Stimulated activated CD4-positive, alpha-beta T cell treated with anti-CD3 and anti-CD28 coated beads, Interleukin-2, amount 100 ng/mL, for 48 hours (primary cell): ENCODE measurements at places on chromosomes 2 and 18.

GRCh38 chr2:231854616-231855125 lies 68.4 kb downstream of the COPS7B start:
- no peak for DNase-seq

DNA sequence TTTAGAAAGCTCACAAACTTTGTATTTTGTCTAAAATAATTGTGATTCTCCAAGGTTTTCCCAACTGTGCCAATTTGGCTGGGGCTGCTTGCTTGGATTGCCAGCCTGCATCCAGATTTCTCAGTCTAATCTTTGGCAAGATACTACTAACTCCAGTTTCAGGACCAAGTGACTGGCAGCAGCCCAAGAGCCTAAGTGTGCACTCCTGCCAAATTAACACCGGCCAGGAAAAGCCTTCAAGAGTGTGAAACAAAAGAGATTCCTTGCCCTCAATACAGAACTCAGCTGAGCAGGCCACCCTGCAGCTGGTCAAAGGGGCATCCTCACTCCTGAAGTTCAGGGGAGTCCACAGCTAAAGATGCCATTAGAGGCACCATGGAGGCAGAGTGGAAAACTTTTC lies 589.0 kb upstream of the ACVR2A start:
- DNase-seq, result no peak

GRCh38 chr2:74691929-74692328 lies 37.9 kb downstream of the SEMA4F start:
- no peak for DNase-seq

GRCh38 chr2:104744537-104744936 lies 109.4 kb upstream of the POU3F3 start:
- DNase-seq, result no peak

GRCh38 chr18:41617647-41618046 lies 337.4 kb upstream of the PIK3C3 start:
- no peak for DNase-seq

DNA sequence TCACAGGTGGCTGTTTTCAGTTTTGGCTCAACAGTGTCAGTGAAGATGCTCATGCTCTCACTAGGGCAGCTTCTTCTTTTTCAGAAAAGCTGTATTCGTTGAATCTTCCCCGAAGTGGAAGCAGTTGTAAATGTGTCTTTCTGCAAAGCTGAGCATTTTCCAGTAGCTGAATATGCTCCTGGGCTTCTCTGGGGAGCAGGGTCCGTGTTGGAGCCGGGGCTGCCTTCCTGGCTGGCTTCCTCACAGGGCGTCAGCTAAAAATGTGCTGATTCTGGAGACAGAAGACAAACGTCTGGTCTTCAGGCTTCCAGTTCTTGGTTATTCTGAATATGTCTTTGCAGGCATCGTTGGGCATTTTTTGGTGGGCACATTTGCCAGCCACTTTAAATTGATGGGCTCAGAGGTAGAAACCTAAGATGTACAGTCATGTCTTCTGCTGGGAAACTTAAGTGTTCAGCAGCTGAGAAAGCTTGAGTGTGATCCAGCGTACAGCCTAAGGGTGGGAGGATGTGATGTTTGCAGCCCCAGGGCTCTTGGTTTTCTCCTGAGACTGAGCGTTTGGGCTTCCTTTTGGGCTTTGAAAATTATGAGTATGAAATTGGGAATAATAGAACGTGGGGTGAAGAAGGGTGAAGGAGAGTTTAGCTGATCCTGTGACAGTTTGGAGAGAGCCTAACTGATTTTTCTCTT lies 19.0 kb downstream of the SETBP1 start:
- DNase-seq, result no peak

DNA sequence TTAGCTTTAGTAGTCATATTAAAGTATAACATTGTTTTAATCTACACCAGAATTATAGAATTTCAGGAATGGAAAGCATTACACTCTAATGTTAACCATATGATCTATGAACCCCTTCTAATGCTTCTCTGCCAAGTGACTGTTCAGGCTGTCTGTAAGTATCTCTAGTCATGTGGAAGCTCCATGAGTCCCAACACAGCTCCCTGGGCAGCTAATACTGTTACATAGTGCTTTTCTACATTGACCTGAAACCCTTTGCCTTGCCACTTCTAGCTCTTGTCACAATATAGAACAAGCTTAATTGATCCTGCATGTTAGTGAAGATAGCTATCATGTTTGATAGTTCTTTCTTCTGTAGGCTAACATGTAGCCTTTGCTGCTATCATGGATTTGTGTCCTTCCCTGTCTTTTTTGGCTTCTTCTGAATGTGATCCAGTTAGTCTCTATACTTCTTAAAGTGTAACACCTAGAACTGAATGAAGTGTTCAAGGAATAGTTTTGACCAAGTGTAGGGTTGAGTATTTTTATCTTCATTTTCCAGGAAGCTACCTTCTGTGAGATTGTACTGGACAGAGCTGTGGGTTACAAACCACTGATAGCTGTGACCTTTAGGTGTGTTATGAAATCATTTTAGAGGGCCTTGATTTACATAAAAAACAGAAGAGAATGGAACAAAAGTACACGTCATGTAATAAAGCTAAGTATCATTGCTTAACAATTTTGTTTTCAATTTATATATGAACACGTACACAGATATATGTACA lies 23.7 kb downstream of the BABAM2 start:
- no peak for DNase-seq

- no peak for DNase-seq
Observed at GRCh38 chr2:45892757-45893156, 241.3 kb downstream of the PRKCE start.

DNA sequence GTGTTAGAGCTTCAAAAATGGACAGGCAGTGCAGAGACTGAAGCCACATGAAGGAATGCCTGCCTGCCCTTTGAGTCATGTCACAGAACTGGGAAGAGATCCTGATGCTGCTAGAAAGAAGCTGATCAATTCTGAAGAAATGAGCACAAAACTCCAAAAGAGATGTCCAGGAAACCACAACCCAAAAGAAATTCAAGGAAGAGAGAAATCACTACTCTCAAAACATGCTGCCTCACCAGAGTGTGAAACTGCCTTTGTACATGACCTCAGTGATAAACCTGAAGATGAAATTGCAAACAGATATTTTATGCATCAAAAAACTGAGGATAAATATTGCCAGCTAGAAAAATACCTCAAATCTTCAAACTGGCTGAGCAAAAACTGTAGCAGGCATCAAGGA lies 20.5 kb downstream of the USP40 start:
- no peak for DNase-seq
